ENCODE measurements at places on chromosomes 7 and 10.

DNA sequence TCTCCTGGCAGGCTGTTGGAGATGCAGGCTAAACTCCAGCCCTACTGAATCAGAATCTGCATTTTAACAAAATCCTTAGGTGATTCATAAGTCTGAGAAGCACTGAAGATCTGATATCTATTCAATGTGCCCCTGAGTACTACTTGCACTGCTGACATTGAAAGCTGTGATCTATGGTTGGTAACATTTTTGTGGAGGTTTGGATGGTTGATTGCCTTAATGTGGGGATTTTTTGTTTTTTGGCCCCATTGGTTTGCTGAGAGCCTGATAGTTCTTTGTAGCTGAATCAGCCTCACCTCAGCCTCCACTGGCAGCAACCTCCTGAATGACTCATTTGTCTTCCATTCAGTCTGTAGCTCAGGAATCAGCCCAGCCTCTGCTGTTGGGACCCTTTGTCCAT lies 14.7 kb upstream of the LRRN3 start:
- no peak for DNase-seq

DNA sequence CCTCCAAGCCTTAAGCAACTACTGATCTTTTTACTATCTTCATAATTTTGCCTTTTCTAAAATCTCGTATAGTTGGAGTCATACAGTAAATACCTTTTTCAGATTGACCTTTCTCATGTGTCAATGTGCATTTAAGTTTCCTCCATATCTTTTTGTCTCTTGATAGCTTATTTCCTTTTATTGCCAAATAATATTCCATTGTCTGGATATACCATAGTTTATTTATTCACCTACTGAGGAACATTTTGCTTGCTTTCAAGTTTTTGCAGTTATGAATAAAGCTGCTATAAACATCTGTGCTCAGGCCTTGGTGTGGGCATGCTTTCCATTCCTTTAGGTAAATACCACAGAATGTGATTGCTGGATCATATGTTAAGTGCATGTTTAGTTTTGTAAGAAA lies 161.2 kb upstream of the GNAI1 start:
- no peak for DNase-seq

- DNase-seq, result no peak
These were observed 34.7 kb downstream of the ARL4A start for GRCh38 chr7:12722136-12722535.

DNA sequence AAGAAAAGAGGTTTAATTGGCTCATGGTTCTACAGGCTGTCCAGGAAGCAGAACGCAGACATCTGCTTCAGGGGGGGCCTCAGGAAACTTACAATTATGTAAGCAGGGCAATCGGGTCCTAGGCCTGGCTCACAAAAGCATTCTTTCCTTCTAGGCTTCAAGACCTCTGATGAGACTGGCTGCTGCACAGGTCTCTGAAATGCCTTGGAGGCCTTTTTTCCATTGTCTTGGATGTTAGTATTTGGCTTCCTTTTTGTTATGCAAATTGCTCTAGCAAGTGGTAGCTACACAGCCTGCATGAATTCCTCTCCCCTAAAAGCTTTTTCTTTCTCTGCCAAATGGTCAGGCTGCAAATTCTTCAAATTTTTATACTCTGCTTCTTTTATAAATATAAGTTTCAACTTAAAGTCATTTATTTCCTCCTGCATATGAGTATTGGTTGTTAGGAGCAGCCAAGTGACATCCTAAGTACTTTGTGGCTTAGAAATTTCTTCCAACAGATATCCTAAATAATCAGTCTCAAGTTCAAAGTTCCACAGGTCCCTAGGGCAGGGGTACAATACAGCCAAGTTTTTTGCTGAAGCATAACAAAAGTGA lies 83.1 kb upstream of the SEMA3A start:
- no peak for DNase-seq

GRCh38 chr10:15815242-15815885 lies 44.9 kb downstream of the MINDY3 start:
- no peak for DNase-seq
